Right forelimb (tissue), 1 donor: ENCODE measurements at places on chromosomes 4 and X.

GRCh38 chr4:183571350-183571941, 66.6 kb downstream of the ING2 start:
- no peak for DNase-seq

DNA sequence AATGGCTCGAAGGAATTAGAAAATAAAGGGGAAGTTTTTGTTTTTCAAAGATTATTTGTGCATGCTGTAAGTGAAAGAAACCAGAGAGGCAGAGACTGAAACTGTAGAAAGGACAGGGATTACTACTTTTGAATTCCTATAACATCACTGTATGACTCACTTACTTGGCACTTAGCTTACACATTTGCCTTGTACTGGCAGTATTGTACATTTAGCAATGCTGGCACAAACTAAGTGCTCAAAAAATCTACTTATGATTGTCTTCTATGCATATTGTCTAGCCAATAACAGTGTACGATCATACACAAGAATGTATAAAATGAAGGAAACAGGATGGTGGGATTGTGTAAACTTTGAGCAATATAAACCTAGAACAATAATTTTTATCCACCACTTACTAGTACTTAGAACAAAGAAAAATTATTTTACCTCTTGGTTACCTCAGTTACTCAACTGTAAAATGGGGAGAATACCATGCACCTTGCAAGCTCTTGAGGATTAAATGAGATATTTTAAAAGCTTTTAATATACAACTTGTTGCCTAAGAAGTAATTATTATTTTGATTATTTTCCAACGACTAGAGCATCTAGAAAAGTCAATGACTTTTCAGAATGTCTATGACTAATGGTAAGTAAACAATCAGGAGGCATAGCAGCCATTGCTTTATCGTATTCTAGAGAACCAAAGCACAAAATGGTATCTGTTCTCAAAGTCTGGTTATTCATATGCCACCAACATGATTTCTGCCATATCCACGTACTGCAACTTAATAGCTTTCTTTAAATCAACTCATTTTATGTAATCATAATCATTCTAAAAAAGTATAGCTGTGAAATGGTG, 4.7 kb downstream of the FAM120C start:
- no peak for DNase-seq

DNA sequence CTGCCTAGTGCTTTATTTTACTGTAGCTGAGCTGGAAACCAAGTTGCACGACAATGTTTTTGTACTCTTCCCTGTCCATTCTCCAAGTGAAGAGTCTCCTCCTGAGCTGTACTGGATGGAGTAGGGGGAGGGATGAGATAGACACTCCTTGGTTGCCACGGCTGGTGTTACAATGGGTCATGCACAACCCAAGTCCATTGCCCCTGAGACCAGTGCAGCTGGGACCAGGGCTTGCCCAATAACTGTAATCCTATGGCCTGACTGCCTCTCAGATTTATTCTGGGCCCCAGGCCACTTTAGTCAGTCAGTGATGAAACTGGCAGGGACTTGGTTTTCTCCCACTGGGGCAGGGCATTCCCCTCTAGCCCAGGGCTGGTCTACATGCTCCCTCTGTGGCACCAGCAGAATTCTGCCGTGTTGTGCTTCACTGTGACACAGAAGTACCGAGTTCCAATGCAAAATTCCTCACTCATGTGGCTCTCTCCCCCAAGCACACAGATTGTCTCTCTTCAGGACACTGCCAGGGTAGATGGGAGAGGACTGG, 203.3 kb upstream of the PCDH18 start:
- DNase-seq, result no peak

- no peak for DNase-seq
These were observed 121.5 kb upstream of the NUDT6 start for GRCh38 chr4:123043793-123044425.

DNA sequence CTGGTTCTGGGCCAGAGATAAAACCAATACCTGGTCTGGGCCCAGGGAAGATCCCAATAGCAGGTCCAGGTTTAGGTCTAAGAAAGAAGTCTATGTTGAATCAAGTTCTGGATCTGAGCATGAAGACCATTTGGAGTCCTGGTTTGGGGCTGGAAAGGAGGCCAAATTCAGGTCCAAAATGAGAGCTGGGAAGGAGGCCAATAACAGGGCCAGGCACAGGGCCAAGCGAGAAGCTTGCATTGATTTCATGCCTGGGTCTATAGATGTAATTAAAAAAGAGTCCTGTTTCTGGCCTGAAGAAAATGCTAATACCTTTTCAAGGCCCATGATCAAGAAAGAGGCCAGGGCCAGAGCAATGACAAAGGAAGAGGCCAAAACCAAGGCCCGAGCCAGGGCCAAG, 3.4 kb downstream of the GPRASP1 start:
- DNase-seq, result no peak

GRCh38 chrX:114599911-114600310, 16.0 kb downstream of the HTR2C start:
- no peak for DNase-seq

GRCh38 chr4:138805736-138806135, 209.8 kb upstream of the NOCT start:
- DNase-seq, result no peak
